ENCODE measurements at places on chromosomes 16 and 17. TPM values are rescaled to one million over a fixed set of nuclear protein-coding genes. Genes with fewer than 3 reads are reported as not detected.

Gene TBC1D3I
- total RNA-seq, result not detected

DNA sequence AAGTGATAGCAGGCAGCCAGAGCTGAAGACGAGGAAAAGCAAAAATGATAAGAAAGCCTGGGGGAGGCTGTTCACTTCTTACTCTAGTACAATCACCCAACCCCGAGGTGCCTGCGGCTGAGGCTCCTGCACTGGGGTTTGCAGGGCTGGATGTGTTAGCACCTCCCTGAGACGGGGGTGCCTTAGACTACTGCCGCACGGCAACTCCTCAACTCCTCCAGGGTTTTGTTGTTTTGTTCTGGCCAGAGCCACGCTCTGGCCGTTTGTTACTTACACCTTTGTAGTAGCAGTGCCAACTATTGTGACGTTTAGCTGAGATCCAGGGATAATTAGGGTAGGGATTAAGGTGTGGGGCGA, 51.5 kb downstream of the LDHD start:
- no peaks in the 10 kb centered on the region for H3K27me3 ChIP-seq
- H3K4me1 ChIP-seq, result peaks cover 42% of the 10 kb centered on the region
- H3K4me3 ChIP-seq, result peak overlapping the region; percentile 56
- H3K27ac ChIP-seq, result peak overlapping the region; percentile 74
- no peaks in the 10 kb centered on the region for H3K36me3 ChIP-seq

- DNase-seq, result no peak
- H3K4me3 ChIP-seq, result no peak overlapping the region
These were observed 20.5 kb downstream of the PLCD3 start for GRCh38 chr17:45111850-45112249.

Gene ADAD2
- 0.16 TPM for total RNA-seq

DNA sequence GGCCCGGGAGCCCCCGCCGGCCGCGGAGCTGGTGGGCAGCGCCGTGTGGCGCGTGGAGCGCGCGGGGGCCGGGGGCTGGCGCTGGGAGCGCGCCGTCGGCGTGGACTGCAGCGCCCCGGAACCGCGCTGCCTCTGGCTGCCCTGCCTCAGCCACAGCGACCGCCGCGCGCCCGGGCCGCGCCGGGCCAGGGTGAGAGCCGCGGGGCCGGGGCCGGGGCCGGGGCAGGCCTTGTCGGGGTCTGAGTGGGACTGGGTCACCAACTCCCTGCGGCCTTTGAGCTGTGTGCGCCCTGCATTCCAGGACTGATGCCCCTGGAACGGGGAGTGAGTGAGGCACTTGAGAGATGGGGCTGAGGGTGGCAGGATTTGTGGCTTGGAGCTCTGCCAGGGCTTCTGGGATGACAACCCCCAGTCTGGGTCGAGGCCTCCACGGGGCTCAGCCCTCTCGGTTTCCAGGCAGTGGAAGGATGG, 25.7 kb downstream of the ARHGAP23 start:
- H3K4me3 ChIP-seq, result no peak overlapping the region
- no peak overlapping the region for H3K27ac ChIP-seq
- H3K4me1 ChIP-seq, result peaks cover 16% of the 10 kb centered on the region
- H3K27me3 ChIP-seq, result peaks cover 26% of the 10 kb centered on the region

Gene TBX6
- total RNA-seq, result 3.0 TPM

DNA sequence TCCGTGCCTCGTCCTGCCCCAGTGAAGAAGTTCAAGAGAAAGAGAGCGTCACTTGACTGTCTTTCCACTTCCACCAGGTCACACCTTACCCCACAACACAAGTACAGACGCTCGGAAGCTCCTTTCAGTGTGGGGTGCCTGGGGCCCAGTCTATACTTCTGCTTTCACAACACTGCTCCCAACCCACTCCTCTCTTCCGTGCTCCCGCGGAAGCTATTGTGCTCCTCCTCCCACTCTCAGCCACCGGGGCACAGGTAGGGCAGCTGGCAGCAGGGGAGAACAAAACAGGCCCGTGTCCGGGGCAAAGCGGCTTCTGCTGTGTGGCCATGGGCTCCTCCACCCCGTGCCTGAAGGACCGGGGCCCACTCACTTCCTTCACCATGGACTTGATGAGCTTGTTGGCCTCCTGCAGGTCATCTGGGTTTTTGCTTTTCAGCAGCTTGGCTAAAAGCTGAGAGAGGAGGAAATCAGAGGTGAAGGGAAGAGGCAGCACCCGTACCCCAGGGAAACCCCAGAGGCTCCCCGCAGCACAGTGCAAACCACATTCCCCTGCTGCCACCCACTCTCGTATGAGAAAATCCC, 18.9 kb downstream of the GGA3 start:
- H3K27ac ChIP-seq, result peak overlapping the region; percentile 69
- peaks cover 62% of the 10 kb centered on the region for H3K36me3 ChIP-seq
- DNase-seq, result peak; percentile 52
- H3K4me3 ChIP-seq, result no peak overlapping the region

- peaks cover 69% of the 10 kb centered on the region for H3K36me3 ChIP-seq
- no peak overlapping the region for H3K27ac ChIP-seq
- H3K4me1 ChIP-seq, result peaks cover 33% of the 10 kb centered on the region
- H3K27me3 ChIP-seq, result no peaks in the 10 kb centered on the region
- no peak overlapping the region for H3K4me3 ChIP-seq
- peak; percentile 76 for DNase-seq
These were observed 22.6 kb downstream of the CNTNAP1 start for GRCh38 chr17:42704837-42705494.
